ENCODE measurements at places on chromosomes 3 and 15. TPM values are rescaled to one million over a fixed set of nuclear protein-coding genes. Genes with fewer than 3 reads are reported as not detected.

The HLTF gene
- total RNA-seq: 19.2 TPM

The NR1I2 gene
- not detected for total RNA-seq

The UBE2E2 gene
- total RNA-seq: 6.4 TPM

The RPLP1 gene
- total RNA-seq: 1,971 TPM

The NEK10 gene
- 4.0 TPM for total RNA-seq

The STAB1 gene
- total RNA-seq: 0.57 TPM

The REC114 gene
- total RNA-seq: not detected

The RCCD1 gene
- 29.2 TPM for total RNA-seq

The TNFAIP8L3 gene
- total RNA-seq: not detected

The SLC22A14 gene
- total RNA-seq: not detected

The ZNF501 gene
- 3.2 TPM for total RNA-seq

The TRPM1 gene
- not detected for total RNA-seq

The CPA3 gene
- total RNA-seq: not detected

The CCR9 gene
- not detected for total RNA-seq

The GOLGA8H gene
- 1.7 TPM for total RNA-seq

The SLC22A13 gene
- total RNA-seq: 1.8 TPM

The TEX55 gene
- not detected for total RNA-seq

The FGF12 gene
- total RNA-seq: not detected

The INKA1 gene
- total RNA-seq: 0.64 TPM

The CYP1A2 gene
- total RNA-seq: not detected

The GOLGA8G gene
- not detected for total RNA-seq

The CHL1 gene
- total RNA-seq: not detected

The UBA5 gene
- total RNA-seq: 51.7 TPM

The ZNF502 gene
- total RNA-seq: 1.8 TPM

The HRH1 gene
- total RNA-seq: not detected

The SLC41A3 gene
- total RNA-seq: 30.4 TPM

The CHRNA5 gene
- 4.4 TPM for total RNA-seq

The SLC15A2 gene
- 5.3 TPM for total RNA-seq

The NANOGP8 gene
- not detected for total RNA-seq

The CMTM7 gene
- 17.5 TPM for total RNA-seq

The ATP8B4 gene
- total RNA-seq: 273 TPM

The MYRIP gene
- not detected for total RNA-seq

The P2RY1 gene
- total RNA-seq: 1.2 TPM

The LIPH gene
- total RNA-seq: not detected

The MINDY4B gene
- total RNA-seq: not detected

The CPN2 gene
- total RNA-seq: not detected

The SNTN gene
- total RNA-seq: not detected

The FGD5 gene
- not detected for total RNA-seq

The COL6A6 gene
- total RNA-seq: not detected

The ZBBX gene
- total RNA-seq: not detected

The PPIB gene
- total RNA-seq: 490 TPM

The CHRM5 gene
- total RNA-seq: not detected

The HDGFL3 gene
- total RNA-seq: 83.1 TPM

The MCCC1 gene
- total RNA-seq: 31.5 TPM

The TGM5 gene
- total RNA-seq: 2.0 TPM

Measured in natural killer cell treated with Interleukin-12 subunit alpha and Interleukin-12 subunit beta and Interleukin-15 and Interleukin-18, amount 100 ng/mL, for 72 hours (primary cell).